ENCODE measurements at places on chromosomes 6 and 20.

GRCh38 chr6:30206152-30206551, 7.1 kb downstream of the TRIM26 start:
- ATAC-seq: no peak

GRCh38 chr20:2460752-2461424, 9.7 kb downstream of the SNRPB start:
- ATAC-seq: peak; percentile 30

- peak; percentile 51 for ATAC-seq
These were observed 3.4 kb downstream of the LINC00237 start for GRCh38 chr20:21102603-21103311.

GRCh38 chr20:42444799-42445198, 744.9 kb downstream of the PTPRT start:
- no peak for ATAC-seq

GRCh38 chr6:165661664-165662025, 1.4 kb downstream of the PDE10A start:
- ATAC-seq: no peak

GRCh38 chr20:6665621-6666355, 101.7 kb upstream of the BMP2 start:
- no peak for ATAC-seq

DNA sequence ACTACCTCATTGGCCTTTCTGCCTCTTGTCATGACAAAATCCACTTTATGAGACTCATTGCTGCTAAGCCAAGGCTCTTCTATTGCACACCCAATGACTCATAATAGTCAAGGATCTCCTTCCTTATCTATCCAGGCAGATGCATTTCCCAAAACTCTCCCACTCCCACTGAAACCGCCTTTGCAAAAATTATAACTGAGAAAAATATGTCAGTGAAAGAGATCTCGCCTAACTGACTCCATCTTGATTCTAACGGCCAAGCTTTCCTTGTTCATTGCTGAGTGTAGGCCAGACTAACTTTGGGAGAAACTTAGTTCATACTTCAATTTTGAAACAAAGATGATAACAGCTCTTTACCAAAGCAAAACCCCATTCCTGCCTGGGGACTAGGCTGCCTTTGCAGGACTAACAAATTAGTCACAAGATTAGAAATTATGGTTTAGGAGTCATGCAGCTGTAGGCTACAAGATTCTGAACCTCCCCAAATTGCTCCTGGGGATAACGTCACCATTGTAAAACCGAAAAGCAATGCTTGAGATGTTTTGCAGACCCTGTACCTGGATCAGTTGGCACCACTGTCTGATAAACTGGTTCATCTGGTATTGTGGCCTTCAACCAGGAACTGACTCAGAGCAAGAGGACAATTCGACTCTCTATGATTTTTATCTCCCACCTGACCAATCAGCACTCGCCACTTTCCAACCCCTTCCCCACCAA, 47.1 kb downstream of the HAO1 start:
- ATAC-seq: no peak

DNA sequence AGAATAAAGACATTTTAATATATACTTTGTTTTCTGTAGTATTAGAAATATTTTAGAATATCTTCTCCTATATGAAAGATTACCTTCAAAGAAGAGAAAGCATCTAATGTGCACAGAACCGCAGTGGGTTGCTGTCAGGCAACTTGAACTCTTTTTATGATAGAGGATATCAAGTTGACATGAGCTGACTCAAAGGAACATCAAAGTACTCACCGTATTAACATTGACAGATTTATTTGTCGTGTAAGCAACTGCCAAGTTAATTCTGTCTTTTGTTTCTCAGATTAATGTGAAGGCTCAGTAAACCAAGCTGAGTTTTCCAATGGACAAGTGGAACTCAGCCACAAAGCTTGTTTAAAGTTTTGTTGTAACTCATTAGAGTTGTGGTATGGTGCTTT, 2.2 kb upstream of the GINM1 start:
- no peak for ATAC-seq

- ATAC-seq: no peak
These were observed 142.1 kb downstream of the MYB start for GRCh38 chr6:135323202-135323668.

DNA sequence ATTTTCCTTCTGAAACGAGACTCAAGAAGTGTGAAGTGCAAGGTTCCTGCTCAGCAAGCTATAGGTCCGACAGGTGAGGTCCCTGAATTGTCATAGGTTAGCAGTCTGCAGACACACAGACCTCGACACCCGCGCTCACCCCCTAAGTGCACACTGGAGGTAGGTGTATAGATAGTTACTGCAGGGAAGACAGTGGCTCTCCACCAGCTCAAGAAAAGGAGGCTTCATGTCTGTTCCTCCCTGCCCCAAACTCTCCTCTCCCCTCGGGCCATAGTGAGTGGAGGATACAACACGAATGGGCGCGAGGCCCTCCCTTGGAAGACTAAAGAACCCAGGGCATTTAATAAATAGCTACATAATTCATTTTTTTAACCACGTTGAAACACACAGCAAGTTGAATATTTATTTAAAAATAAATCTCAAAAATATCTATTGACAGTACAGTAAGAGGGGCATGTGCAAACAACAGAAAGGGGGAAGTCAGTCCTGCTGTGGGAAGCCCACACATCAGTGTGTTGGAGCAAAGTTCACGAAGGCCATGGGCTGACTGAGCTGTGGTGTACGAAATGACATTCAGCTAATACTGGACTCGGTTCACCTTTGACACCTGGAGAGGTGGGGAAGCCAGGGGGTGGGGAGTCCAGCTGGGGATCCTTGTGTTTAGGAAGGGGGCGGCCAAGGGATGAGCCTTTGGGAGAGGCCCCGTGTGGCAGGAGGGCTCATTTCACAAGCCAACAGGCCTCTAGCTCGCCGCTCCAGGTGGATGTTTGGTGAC, 10.7 kb downstream of the SPATA2 start:
- no peak for ATAC-seq

DNA sequence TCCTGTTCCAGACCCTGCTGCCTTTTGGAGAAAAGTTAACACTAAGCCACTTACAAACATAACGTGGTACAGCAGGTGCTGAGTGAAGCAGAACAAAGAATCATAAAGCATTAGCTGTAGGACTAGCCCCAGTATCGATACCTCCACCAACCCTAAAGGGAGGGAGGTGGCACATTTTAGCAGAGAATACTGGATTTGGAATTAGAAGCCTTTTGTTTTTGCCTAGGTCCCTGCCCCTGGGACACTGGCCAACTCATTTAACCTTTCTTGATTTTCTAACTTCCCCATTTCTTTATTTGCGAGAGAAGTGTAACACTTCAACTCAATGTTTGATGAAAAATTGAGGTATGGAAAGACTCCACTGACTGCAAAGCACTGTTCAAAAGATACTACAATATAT, 93.5 kb downstream of the B3GAT2 start:
- ATAC-seq: no peak

DNA sequence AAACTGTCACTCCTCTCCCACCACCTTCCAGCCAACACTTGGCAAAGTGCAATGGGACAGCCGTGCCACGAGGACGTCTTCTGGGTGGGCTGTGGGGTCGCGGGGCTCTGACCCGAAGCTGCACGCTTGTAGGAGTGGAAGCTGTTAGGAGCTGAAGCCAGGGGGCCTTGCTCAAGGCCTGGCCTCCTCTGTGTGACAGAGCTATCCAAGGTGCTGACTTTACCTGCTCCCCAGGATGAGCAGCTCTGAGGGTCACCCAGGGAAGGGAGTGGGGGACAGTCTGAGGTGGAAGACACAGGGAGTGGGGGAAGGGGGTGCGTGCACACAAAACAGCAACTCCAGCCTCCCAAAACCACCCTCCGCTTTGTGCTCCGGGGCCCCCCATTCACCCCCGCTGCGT, 17.5 kb upstream of the CHRNA4 start:
- ATAC-seq: no peak

DNA sequence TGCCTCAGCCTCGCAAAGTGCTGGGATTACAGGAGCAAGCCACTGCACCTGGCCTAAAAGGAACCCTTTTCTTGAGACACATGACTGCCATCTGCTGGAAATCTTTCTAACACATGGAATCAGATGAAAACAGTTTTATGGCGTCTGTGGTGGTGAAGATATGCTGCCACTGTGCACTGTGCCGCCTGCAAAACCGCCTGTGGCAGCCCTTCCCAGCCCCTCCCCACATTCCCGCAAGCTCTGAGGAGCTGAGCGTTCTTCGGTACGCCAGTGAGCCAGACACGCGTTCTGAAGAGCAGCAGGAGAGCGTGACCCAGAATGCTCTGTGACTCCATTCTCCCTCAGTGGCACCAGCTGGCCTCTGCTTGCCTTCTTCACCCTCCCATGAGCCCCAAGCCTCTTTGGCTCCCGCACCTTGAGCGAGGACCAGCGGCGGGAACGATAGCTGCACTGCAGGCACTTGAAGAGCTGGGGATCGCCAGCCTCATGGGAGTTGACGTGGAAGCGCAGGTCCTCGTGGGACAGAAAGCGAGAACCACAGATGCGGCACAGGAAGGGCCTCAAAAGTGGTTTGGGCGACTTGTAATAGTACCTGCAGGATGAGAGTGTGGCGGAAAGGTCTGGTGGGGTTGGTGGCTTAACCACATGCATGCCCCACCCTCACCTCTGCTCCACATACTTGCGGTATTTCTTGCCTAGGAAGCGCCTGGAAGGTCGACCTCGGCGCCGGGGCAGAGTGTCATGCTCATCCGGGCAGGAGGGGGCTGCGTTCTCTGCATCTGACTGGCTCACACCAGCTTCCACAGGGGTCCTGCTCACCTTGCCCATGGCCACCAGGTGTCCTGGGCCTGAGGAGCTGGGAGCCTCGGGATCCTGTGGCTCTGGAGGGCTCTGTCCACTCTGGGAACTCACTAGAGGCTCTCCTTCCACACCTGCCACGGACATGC, 8.7 kb downstream of the ZNF335 start:
- peak; percentile 41 for ATAC-seq

DNA sequence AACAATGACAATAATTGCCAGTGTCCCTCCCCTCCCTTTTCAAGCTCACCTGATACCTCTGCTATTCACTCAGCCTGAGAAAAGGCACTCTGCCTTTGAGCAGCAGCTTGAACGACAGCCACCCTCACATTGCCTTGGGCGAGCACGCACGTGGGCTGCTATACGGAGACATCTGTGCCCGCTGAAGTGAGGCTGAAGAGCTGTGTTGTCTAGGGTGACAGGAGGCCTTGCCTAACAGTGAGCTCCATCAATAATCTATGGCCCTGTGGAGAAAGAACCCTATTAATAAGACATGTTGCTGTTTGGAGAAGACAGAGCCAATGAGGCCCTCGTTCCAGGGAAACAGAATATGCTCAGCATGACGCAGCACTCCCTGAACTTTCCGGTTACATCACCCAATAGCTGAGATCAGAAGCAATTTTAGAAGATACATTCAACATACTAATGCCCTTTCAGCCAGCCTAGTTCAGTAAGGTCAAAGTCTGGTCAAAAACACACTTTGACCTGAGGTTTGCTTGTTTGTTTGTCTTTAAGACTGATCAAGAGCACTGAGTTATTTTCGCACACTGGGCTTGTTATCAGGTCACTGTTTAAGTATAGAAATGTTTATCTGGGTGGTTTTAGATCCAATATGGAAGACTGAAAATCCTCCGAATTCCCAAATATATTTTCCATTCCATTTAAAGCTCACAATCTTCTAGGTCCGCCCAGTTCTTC, 30.6 kb downstream of the RBM24 start:
- no peak for ATAC-seq

GRCh38 chr6:5084360-5084780, 771 bp upstream of the PPP1R3G start:
- ATAC-seq: peak; percentile 35

DNA sequence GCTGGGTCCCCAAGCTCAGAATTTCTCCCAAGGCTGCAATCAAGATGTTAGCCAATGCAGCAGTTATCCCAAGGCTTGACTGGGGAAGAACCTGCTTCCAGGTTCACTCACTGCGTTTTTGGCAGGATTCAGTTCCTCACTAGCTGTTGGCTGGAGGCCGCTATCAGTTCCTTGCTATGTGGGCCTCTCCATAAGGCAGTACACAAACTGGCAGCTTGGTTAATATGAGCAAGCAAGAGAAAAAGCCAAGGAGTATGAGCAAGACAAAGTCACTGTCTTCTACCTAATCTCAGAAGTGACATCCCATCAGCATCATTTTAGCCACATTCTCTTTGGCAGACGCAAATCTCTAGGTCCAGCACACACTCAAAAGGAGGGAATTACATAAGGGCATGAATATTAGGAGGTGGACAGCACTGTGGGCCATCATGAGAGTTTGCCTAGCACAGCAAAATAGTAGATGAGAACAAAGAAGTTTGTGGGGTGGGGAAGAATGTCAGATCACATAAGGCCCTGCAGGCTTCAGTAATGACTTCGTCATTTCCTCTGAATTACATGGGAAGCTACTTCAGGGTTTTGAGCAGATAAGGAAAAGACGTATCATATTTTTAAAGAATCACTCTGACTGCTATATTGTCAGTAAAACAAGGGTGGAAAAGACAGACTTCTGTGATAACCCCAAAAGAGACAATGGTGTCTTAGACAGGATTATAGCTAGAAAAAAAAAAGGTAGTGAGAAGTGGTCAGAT, 25.5 kb downstream of the LMBRD1 start:
- ATAC-seq: no peak

- ATAC-seq: no peak
These were observed 718.9 kb downstream of the EYS start for GRCh38 chr6:64988148-64988547.

DNA sequence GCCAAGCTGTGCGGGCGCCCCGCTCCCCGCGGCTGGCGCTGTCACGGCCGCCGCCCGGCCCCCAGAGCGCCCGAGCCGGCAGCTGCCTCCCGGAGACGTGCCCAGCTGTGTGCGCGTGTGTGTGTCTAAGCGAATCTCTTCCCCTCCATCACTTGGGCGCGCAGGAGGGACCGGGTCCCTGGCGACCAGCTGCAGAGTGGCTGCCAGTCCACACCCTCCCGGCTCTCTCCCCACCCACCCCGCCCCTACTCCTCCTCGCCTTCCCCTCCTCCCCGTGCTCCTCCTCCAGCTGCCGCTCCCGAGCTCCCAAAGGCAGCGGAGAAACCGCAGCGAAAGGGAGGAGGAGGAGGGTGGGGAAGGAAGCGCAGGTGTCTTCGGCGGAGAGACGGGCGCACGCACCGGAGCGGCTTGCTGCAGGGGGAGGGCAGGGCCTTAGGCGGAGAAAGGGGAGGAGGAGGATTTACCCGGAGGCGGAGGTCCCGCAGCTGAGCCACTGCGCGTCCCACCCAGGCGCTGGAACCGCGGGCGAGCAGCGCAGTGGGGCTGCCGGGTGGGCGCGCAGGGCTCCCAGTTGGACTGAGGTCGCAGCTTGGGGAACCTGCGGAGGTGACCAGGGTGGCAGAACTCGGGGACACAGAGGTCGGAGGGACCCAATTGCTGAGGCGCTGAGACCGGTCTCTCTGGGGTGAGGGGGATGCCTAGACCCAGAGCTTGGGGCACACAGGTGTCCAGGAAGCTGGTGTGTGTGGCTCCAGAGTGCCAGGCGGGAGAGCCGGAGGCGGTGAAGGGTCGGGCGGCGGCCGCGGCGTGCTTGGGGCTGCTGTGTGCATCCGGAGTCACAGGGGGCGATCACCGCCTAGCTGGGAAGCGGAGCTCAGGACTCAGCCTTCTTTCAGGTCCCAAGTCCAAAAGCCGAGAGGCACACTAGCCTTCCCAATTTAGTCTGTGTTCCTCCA, at the start of gene HS3ST5:
TSS of gene HS3ST5 (minus strand) at position 198 of the 956 bp plus-strand sequence. CDS start 280,178 bp downstream, outside the sequence.
- ATAC-seq: peak; percentile 13

- ATAC-seq: no peak
These were observed 157.1 kb downstream of the AKAP7 start for GRCh38 chr6:131292145-131292938.
